AG09309 (cell line): ENCODE measurements at places on chromosomes 1 and 21.
A peak's percentile ranks its signal among the peaks of the same experiment; 100 is the strongest.

DNA sequence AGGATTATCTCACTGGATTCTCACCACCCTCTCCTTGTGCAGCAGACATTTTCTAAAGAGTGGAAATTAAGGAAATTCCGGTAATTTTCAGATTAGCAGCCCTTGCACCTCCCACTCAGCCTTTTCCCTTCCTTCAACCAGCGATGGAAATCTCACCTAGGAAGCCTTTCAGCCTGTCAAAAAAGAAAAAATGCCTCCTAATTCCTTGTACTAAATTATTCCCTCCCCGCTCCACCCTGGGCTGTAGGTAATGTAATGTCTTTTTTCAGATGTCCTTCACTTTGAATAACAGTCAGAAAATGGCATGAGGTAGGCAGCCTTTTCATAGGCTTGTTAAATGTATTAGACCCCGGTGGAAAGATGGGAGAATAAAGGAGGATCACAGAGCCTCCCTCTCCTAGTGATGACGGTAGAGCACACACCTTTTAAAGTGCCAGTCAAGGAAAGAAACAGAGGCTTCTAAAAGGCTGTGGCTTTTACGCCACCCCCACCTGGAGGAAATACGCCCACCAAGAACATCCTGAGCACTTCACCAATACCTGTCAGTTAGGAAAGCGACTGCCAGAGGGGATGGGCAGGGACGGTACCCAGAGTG, 62.8 kb upstream of the NEK2 start:
- DNase-seq, result no peak

GRCh38 chr1:56416495-56416894, 162.9 kb downstream of the PLPP3 start:
- no peak for DNase-seq

- no peak for DNase-seq
Observed at GRCh38 chr1:12001996-12002493, 17.3 kb upstream of the MIIP start.

DNA sequence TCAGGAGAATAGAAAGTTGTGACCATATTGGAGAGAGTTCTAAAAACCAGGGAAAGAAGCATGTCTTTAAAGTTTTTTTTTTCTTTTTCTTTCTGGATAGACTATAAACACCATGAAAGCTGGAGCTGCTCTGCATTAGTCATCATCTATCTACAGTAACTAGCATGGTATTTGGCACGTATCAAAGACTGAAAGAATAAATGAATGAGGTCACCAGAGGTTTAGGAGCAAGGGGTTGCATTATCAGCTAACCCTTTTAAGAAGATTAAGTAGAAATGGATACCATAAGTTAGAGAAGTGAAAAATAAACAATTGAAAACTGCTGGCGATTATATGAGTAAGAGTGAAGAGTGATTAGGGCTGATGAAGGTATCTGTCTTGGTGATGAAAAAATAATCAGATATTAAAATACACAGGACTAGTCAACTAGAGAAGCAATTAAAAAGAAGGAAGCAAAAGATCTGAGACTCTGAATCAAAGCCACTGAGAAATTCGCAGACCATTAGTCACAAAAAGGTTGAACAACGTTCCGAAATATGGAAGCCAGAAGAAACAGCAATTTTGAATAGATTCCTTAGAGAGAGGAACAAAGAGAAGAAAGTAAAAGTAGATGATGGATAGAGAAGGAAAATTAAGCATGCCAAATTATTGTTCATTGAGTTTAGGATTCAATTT, 536.4 kb downstream of the DPYD start:
- peak; percentile 62 for DNase-seq

- no peak for DNase-seq
Observed at GRCh38 chr21:15285556-15285955, 220.8 kb upstream of the NRIP1 start.

DNA sequence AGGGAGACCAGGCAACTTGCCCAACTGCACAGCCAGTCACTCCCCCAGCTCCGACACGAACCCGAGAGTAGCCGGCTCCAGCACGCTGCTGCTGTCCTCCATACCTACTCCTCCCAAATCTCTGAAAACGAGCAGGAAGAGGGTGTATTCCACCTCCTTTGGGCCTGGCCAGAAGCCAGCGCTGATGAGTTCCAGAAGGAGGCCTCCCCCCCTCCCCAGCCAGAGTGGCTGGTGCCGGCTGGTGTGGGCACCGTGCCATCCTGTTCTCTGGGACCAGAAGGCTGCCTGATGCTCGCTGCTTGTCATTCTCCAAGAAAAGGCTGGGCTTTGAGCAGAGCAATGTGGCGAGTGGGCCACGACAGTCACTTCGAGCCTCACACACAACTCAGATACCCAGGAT, 22.2 kb downstream of the KCNN3 start:
- DNase-seq, result no peak

GRCh38 chr1:27554759-27555699, 48.9 kb downstream of the AHDC1 start:
- no peak for DNase-seq

DNA sequence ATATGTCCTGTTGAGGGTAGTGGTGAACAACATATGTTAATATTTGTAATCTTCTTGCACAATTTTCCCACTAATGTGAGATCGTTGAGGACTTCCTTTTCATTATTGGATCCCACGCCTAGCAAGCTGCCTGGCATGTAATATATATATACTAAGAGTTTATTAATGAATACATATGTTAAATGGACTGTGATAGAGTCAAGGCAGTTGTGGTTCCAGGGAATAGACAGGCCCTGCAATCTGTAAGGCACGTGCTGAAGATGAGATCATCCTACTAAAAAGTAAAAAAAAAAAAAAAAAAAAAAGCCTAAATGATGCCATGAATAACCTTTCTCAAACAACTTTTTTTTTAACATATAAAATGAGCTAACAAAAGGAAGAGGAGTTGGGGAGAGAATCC, 28.9 kb downstream of the PLPPR5 start:
- no peak for DNase-seq

DNA sequence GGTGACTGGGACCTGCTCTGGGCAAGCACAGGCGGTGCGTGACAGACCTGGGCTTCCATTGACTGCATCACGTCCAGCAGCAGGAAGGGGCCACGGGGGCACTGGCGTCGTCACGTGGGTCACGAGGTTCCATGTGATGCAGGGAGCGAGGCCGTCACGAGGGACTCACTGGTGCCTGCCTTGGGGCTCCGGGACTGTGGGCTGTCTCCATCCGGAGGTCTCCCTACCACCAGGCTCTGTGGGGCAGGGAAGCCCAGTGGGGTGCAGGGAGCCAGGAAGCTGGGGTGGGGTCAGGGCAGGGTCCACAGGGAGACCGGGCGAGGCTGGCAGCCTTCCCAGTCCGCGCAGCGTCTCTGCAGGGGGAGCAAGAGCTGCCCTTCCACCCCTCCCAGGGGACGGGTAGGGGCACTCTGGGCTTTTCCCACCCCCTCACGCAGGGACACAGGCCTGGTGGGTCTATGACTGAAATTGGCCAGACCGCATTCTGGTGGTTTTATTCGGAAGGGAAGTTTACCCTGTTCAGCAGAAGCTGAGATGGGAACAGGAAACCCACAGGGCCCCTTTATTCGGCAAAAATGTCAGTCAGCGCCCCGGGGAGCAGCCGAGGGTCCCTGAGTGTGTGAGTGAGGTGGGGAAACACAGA, 416 bp upstream of the TNFRSF14 start:
- no peak for DNase-seq

DNA sequence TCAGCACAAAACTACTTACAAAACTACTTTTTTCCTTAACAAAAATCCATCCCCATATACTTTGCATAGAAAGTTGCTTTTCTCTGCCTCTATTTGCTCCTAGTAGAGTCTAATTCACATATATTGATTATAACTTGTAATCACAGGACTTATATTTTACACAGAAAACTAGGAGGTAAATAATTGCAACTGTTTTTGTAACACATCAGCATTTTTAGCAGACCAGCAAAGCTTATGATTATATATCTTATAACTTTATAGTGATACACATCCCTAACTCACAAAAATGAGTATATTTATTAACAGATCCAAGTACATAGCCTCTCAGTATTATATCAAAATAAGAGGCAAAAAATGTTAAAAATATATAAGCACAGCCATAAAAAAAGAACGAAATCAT, 17.3 kb upstream of the SLC35A3 start:
- no peak for DNase-seq

- DNase-seq, result peak; percentile 5
Observed at GRCh38 chr1:119040906-119041305, 52.8 kb upstream of the TBX15 start.

GRCh38 chr21:28227881-28228635, 764.6 kb downstream of the LTN1 start:
- DNase-seq, result no peak

GRCh38 chr21:44897326-44898010, 23.2 kb downstream of the ITGB2 start:
- no peak for DNase-seq

GRCh38 chr1:180505732-180506335, 3.5 kb upstream of the ACBD6 start:
- DNase-seq, result no peak

DNA sequence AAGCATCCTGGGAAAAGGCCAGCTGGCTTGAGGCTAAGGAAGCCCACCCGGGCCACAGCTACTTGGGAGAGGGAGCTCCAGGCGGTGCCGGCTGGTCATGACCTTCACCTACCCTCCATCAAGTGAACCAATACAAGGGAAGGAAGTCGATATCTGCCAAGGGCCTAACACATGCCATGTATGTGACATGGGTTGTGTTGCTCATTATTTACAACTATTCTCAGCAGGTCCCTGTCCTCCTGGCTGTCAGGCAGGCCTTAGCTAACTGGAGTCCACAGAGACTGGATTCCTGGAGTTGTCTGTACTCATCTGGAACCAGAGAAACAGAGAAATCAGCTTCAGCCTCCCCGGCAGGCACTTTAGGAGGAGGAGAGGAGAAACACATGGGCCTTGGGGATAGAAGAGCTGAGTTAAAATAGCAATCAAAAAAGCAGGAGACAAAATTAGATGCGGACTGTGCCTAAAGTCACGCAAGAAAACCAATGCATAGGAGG, 15.7 kb downstream of the TCEA3 start:
- no peak for DNase-seq

GRCh38 chr1:2233997-2234761, 6.1 kb downstream of the SKI start:
- DNase-seq, result peak; percentile 89

- DNase-seq, result no peak
Observed at GRCh38 chr1:54497338-54497737, 50.7 kb upstream of the ACOT11 start.

DNA sequence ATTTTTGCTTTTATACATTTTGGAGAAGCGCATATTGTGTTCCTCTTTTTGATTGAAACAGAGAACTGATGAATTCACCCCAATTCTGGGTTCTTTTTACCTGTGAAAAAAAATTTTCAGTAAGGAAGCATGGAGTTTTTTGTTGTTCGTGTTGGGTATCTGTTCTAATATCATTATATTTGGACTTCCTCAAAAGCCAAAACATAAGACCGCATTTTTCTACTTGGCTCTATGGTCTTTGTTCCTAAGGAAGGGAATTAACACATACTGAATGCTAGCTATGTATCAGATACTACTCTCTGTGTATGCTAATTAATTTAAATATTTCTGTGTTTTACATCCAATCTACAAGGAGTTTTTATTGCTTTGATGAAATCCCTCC, 12.9 kb downstream of the EPB41 start:
- no peak for DNase-seq

- DNase-seq, result no peak
Observed at GRCh38 chr1:78491451-78492071, 787 bp downstream of the PTGFR start.

DNA sequence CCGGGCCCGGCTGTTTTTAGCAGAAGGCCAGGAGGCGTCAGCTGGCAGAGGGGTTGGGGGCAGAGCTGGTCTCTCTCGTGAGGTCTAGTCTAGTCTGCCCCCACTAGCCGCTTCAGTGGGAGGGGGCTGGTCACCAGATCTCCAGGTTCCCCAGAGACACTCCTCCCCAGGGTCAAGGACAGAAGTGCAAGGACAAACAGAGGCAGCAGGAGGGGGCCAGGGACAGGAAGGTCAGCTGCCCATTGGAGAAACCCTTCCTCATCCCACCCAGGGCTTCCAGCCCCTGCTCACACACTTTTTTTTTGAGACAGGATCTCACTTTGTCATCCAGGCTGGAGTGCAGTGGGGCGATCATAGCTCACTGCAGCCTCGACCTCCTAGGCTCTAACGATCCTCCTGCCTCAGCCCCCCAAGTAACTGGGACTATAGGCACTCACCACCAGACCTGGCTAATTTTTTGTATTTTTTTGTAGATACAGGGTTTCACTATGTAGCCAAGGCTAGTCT, 10.0 kb downstream of the FAM229A start:
- DNase-seq, result no peak

- DNase-seq, result no peak
Observed at GRCh38 chr1:18407166-18408045, 73.3 kb upstream of the KLHDC7A start.

GRCh38 chr1:226061841-226062557, 517 bp upstream of the H3-3A start:
- no peak for DNase-seq

DNA sequence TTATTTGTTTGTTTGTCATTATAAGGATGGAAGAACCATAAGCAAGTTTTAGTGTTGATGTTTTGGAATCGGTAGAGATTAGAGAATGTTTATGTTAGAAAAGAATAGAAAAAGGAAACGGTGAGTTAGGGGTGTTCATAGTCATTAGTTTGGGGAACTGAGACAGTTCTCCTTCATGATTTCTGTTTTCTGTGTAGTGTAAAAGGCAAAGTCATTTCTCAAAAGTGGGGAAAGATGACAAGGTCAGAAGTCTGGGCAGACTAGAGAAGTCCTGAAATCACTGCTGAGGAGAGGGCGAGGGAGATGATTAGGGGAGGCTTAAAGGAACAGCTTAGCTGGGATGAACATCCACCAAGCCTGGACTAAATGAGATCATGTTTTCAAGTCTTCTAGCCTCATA, 498.9 kb downstream of the TTLL7 start:
- DNase-seq, result no peak

- DNase-seq, result peak; percentile 37
Observed at GRCh38 chr1:35851132-35851869, 31.7 kb upstream of the AGO1 start.

- DNase-seq, result no peak
Observed at GRCh38 chr1:167262836-167263235, 42.1 kb downstream of the POU2F1 start.

- no peak for DNase-seq
Observed at GRCh38 chr1:53324728-53325297, 3.1 kb downstream of the LRP8 start.

DNA sequence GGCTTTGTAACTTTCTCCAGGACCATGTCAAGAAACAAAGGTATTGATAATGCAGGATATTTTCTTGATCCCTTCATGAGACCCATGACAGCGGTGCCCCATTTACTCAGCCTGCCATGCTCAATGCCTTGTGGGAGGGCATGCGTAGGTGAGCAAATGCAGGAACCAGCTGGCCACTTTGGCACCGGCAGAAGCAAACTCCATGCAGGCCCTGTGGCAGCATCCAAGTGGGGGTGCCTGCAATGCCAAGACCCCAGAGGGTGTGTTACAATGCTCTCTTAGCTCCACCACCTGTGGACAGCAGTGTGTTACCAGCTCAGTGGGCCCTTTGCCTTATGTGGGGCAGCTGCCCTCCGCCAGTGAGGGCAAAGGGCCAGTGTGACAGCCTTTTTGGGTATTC, 108.1 kb downstream of the ATP1B1 start:
- no peak for DNase-seq

GRCh38 chr1:204697893-204698292, 12.4 kb upstream of the LRRN2 start:
- no peak for DNase-seq
